ENCODE measurements at places on chromosomes 6 and 20.

- DNase-seq: no peak
Measured at GRCh38 chr6:35808688-35809087, 3.5 kb downstream of the LHFPL5 start.

- DNase-seq: no peak
Measured at GRCh38 chr6:99092461-99092860, 144.7 kb upstream of the FBXL4 start.

GRCh38 chr6:167928111-167928510, 69.4 kb upstream of the KIF25 start:
- DNase-seq: no peak

DNA sequence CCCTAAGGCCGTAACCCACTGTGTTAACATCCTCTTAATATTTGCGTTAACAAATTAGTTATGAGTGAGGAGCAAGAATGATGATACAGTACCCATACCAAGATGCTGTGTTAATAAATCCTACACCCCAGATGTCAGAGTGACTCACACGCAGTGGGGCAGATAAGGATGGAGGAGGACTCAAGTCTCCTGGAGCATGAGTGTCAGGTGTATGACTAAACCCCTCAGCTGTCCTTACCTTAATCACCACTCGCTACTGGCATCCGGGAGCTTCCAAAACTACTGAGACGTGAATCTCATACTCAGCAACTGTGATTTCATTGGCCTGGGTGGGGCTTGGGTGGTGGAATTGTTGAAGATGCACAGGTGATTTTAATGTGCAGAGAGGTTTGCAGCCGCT, 131.3 kb upstream of the MTHFD1L start:
- DNase-seq: no peak

GRCh38 chr6:146905181-146905704, 299.0 kb upstream of the STXBP5 start:
- DNase-seq: no peak

DNA sequence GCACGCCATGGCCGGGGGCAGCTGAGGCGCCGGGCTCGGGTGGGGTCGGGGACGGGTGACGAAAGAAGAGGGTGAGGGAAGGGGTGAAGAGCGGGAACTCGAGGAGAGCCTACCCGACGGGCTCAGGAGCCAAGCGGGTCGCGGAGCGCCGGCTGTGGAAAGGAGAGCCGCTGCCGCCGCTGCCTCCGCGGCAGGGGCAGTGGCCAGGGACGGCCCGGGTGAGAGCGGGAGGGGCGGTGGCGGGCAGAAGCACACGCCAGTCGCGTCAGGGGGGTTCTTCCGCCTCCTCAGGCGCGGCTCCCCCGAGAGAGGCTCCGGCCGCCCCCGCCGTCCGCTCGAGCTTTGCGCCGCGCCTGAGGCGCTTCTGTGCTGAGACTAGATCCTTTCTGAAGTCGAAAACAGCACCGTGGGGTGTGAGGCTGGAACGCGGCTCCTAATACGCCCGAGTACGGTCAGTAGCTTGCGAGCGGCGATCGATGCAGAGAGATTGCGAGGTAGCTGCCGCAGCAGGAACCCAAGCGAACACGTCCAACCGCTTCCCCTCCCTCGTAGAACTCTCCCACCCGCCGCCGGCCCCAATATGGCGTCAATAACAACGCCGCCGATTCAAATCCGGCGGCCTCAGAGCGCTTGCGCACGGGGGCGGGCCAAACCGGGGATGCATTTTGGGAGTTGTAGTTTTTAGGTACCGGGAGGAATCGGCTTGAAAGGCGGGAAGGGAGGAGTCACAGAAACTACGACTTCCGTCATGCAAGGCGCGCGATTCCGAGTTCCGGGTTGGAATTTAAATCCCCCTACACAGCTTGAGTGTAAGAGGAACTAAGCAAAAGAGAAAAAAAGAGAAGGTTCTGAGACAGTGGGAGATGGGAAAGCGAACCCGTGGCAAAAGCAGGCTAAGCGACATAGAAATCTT, at the start of gene AKIRIN2:
AKIRIN2 (minus strand) TSS at position 558 of the 913 bp plus-strand sequence; CDS start at position 9, 549 bp downstream.
- DNase-seq: peak; percentile 97

- DNase-seq: no peak
Measured at GRCh38 chr6:44133003-44133931, 5.9 kb downstream of the TMEM63B start.

GRCh38 chr6:18326980-18327379, 60.2 kb upstream of the RNF144B start:
- no peak for DNase-seq

GRCh38 chr6:117034971-117035370, 157.9 kb downstream of the RFX6 start:
- DNase-seq: no peak

- DNase-seq: peak; percentile 72
Measured at GRCh38 chr6:117482240-117483003, at the start of gene DCBLD1. Gene DCBLD1 (plus strand): TSS chr6:117482674. CDS start chr6:117482782, 108 bp downstream.
